ENCODE measurements at places on chromosomes 4 and X.
A peak's percentile ranks its signal among the peaks of the same experiment; 100 is the strongest.

DNA sequence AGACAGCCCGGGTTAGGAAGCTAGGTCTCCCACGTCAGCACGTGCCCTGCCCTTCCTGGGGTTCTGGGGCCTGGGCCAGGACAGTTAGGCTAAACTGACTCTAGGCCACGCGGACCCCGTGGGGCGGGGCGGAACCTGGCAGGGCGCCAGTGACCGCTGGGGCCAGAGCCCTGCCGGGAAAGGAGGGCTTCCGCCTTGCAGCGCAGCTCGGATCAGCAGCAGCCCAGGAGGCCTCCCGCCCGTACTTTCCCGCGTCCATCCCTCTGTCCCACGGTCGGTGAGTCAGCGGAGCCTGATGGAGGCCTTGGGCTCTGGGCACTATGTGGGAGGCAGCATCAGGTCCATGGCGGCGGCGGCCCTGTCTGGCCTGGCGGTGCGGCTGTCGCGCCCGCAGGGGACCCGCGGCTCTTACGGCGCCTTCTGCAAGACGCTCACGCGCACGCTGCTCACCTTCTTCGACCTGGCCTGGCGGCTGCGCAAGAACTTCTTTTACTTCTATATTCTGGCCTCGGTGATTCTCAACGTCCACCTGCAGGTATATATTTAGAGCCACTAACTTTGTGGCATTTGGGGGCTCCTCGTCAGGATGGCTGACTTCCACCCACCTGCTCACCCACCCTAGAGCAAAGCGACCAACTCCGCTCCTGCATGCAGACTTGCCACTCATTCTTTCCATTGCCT is at the start of gene SMIM10:
Gene SMIM10, plus strand, starts transcription at position 191 of the 681 bp plus-strand sequence. Its CDS starts 105 bp downstream, at position 296.
- DNase-seq: no peak

- no peak for DNase-seq
Measured at GRCh38 chr4:153763404-153763803, 3.6 kb upstream of the RNF175 start.

GRCh38 chr4:92129408-92129994 is 174.3 kb upstream of the GRID2 start:
- no peak for DNase-seq

GRCh38 chrX:108584617-108585211 is 145.1 kb downstream of the COL4A5 start:
- no peak for DNase-seq

DNA sequence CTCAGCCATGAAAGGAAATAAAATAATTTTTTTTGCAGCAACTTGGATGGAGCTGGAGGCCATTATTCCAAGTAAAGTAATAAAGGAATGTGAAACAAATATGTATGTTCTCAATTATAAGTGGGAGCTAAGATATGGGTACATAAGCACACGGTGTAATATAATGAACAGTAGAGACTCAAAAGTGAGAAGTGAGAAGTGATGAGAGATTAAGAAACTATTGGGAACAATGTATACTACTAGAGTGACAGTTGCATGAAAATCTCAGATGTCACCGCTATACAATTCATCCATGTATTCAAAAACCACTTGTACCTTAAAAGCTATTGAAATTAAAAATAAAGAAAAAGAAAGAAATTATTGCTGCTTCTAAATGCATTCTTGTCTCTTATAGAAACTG is 182.9 kb upstream of the TACR3 start:
- DNase-seq: no peak

DNA sequence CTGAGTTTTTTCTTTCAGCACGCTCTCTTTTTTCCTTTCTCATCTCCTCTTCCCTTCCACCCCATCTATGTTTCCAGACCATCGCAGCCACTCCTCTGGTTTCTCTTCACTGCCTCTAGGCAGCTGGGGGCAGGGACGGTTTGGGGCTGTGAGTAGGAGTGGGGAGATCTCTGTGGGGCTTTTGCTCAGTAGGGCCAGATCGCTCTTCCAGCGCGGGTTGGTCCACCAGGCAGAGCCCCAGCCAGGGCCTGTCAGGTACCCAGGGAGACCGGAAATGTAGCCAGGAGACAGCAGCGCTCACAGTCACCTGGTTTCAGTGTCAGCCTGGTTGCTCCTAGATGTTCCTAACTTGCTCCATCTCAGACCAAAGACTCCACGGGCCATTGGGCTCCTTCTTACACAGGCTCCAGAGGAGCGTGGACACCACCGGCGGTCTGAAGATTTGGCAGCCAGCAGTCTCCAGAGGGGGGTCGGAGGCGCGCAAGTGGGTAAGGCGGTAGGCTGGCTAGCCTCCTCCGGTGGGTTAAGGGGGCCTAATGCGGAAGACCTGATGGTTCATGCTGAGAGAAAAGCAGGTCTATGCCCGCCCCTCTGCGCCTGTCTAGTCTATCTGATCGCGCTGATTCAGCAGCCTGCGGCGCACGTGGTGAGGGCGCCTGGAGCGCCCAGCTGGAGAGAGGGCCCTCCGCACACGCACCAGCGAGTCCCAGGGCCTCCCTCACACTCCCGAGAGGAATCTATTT is 1.8 kb downstream of the FGF5 start:
- no peak for DNase-seq

- DNase-seq: peak; percentile 32
Measured at GRCh38 chrX:41559235-41560052, 112.3 kb downstream of the NYX start.

GRCh38 chr4:54625391-54625790 is 32.4 kb upstream of the KIT start:
- no peak for DNase-seq

- DNase-seq: no peak
Measured at GRCh38 chrX:138742217-138742616, 30.7 kb upstream of the FGF13 start.

GRCh38 chrX:98956014-98956413 is 1454.1 kb downstream of the PCDH19 start:
- no peak for DNase-seq

- DNase-seq: no peak
Measured at GRCh38 chrX:147498796-147499195, 412.9 kb upstream of the FMR1 start.

DNA sequence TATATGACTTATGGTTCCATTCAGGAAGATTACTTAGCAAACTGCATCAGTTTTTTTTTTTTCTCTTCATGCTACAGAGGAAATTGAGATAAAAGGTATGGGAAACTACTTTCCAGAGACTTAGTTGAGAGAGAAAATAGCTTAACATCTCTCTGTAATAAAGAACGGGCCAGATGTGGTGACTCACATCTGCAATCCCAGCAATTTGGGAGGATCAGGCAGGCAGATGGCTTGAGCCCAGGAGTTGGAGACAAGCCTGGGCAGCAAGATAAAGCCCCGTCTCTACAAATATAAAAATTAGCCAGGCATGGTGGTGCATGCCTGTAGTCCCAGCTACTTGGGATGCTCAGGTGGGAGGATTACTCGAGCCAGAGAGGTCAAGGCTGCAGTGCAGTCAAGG is 271.2 kb upstream of the TENM3 start:
- DNase-seq: no peak

All from activated CD4-positive, alpha-beta T cell treated with anti-CD3 and anti-CD28 coated beads for 4 hours (primary cell).